Activated naive CD4-positive, alpha-beta T cell (primary cell): ENCODE measurements at places on chromosomes 16 and 17.

DNA sequence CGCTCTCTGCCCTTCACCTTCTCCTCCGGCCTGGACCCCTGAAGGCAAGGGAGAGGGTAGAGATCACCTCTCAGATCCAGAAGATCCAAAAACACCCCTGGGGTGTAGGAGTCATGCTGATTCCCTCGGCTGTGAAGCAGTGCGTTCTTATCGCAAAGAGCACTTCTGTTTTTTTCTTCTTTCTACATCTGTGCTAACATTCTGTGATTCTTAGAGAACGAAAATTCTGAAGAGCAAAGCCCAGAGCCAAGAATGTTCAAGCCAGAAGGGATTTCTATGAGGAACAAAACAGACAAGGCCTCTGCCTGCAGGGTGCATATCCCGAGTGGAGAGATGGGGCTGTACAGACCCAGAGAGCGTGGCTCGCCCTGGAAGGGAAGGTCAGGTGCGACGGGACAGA lies 17.2 kb downstream of the NPTX1 start:
- DNase-seq: no peak

- no peak for DNase-seq
Observed at GRCh38 chr16:86503830-86504229, 6.5 kb upstream of the FOXF1 start.

DNA sequence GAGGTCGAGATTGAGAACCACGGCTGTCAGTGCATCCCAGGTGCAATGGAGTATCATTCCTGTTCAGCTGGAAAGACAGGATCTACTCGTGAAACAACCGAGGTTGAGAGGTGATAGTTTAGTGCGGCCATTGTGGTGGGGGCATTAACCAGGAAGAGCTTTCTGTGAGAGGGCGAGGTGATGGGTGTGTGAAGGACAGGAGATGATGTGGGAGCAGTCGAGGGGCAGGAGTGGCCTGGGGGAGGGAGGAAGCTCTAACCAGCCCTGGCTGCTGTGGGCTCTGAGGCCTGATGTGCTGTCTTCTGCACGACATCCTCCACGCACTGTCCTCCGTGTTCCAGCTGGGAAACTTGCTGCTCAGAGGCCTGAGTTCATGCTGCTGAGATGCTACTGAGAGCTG lies 22.0 kb downstream of the GOSR2 start:
- no peak for DNase-seq

GRCh38 chr17:81909966-81910839 lies 996 bp downstream of the PCYT2 start:
- DNase-seq: no peak

DNA sequence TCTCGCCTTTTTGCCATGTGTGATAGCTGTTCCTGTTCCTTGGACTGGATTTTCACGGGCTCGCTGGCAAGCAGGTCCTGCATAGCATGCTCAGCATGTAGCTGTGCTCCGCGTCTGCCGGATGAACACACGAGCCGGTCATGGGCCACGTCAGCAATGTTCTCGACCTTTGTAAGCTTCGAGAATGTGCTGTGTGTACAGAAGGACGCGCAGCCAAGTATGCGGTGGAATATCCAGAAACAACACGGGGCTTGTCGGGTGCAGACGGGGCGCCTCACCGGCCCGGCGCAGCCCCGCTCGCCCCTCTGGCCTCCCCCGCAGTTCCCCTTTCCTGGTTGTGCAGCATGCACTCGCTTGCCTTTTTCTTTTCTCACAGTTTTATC lies 42.2 kb downstream of the RPTOR start:
- no peak for DNase-seq

- no peak for DNase-seq
Observed at GRCh38 chr17:77106874-77107358, 33.9 kb upstream of the SEC14L1 start.

- DNase-seq: no peak
Observed at GRCh38 chr16:31390504-31391041, 2.6 kb upstream of the ITGAD start.

DNA sequence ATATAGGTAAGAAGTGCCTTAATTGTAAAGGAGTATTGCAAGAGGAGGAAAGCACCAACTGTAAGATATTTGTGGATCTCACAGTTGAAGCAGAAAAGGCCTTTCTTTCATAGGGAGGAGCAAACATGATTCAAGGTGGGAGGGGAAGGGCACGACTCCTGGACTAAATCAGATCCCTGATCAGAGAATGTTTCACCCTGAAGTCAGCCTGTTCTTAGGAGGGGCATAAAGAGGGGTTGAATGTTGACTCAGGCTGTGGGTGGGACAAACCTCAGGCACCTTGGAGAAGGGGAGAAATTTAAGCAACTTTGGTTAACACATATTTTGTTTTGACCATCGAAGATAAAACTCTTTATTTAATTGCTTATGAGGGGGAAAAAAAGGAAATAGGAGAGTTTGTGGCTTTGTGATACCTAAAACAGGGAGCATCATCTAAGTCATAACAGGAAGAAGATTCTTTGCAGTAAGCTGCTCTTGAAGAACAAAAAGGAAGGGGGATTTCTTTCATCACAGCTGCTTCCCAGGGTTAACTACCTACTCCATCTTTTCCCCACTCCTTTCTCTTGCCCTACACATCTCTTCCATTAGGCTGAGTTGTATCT lies 158.6 kb upstream of the ZNF267 start:
- DNase-seq: no peak

DNA sequence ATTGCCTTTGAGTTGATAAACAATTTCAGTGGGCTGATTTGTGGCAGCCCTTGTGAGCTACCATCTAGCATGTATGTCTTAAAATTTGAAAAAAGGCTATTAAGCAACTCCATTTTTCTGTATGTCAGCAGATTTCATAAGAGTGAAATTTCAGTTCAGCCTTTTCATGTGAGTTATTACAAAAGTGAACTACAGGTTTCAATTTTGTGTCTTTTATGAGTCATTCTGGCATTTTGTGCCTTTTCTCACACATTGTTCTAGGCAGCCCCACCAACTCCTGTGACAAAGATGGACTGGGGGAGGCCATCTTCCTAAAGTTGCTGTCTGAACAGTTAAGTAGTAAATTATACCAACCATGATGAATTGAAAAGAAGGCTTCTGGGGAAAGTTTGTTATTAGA lies 52.1 kb downstream of the USP10 start:
- DNase-seq: no peak

GRCh38 chr17:14910916-14911315 lies 354.2 kb downstream of the PMP22 start:
- DNase-seq: no peak

GRCh38 chr16:11050536-11050935 lies 106.2 kb downstream of the CLEC16A start:
- no peak for DNase-seq

DNA sequence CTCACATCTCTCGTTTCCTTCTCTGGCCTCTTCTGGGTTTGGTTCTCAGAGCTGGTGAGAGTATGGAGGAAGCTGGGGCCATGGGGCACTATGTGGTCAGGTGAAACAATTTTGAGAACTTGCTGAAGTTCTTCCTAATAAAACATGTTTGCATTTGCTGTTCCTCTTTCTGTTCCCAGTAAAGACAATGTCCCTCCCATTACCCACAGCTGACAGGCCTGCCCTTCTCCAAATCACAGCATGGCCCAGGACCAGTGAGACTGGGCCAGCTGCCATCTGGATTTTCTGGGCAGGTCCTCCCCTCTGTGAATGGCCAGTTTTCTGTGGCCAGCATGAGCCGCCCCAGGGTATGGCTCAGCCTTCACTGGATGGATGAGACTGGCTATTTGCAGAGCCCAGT lies at the start of gene CD300H:
CD300H (minus strand) TSS at position 113 of the 400 bp plus-strand sequence.
- DNase-seq: no peak

- no peak for DNase-seq
Observed at GRCh38 chr17:82280537-82280936, 7.0 kb upstream of the CSNK1D start.

DNA sequence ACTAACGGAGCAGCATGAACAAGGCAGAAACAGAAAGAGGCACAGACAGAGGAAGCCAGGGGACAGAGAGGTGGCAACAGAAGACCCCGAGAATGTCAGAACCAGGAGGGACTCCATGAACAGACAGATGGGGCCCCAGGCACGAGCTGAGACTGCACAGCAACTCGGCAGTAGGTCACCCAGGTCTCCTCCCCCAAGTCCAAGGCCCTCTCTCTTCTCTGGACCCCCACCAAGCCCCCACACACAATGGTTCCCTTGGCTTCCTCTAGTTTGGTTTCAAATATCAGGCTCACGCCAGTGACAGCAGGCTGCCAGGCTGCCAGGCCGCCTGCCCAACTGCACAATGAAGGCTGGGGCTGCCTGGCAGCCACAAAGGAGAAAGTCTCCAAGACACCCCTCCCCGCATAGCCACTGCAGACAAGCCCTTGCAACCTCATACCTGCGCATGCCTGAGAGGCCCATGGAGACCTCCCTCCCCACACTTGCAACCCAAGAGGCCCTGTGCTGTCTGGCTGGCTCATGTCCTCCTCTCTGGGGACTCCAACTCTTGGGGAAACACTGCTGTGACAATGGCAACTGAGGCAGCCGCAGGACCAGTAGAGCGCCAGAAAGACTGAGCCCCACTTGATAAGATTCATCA lies 54.8 kb downstream of the PIMREG start:
- no peak for DNase-seq

DNA sequence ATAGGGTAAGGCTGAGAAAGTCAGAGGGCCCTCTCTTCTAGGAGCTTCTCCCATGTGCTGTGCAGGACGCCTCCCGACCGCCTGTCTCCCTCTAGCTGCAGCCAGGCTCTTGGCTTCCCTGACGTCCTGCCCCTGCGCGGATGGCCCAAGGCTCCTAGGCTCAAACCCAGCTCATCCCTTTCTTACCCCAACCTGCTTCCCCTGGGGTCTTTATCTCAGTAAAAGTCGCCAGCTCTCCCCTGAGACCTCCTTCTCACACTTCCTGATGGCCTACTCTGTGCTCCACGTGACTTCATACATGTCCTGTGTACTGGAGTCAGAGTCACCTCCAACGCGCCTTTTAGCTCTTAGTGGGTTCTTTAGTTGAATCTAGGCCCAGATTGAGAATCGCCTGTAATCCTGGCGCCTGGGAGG lies 1.1 kb upstream of the ZNF747 start:
- DNase-seq: no peak

DNA sequence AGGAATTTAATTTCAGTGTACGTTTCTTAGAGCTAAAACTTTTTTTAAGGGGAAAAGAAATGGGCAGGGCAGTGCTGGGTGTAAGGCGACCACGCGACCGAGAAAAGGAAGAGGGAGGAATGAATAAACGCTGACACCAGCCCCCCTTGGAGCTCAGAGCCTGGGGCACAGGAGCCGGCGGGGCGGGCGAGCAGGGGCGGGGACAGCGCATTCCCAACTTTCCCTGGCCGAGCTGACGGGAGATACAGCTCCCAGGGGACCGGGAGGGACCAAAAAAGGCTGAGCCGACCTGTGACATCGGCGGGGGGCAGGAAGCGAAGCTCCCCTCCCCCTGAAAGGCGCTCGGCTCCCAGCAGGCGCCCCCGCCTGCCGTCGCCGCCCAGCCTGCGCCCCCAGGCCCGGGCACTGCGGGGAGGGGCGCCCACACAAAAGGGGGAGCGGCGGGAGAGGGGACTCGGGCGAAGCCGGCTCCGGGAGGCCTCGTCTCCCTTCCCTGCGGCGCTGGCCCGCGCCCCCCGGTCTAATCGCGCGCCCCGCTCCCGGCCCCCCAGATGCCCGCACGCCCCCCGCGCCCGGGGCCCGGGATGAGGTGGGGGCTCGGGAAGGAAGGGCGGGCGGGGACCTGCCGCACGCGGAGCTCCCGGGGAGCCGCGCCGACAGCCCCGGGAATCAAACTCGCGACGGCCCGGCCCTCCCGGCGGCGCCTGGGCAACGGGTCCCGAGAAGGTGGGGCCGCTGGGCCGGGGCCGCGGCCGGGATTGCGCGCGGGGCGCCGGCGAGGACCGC lies 622 bp downstream of the CUEDC1 start:
- DNase-seq: no peak

- no peak for DNase-seq
Observed at GRCh38 chr16:88807142-88807625, 3.6 kb downstream of the CDT1 start.

GRCh38 chr16:55169780-55170179 lies 154.2 kb upstream of the IRX6 start:
- DNase-seq: no peak

DNA sequence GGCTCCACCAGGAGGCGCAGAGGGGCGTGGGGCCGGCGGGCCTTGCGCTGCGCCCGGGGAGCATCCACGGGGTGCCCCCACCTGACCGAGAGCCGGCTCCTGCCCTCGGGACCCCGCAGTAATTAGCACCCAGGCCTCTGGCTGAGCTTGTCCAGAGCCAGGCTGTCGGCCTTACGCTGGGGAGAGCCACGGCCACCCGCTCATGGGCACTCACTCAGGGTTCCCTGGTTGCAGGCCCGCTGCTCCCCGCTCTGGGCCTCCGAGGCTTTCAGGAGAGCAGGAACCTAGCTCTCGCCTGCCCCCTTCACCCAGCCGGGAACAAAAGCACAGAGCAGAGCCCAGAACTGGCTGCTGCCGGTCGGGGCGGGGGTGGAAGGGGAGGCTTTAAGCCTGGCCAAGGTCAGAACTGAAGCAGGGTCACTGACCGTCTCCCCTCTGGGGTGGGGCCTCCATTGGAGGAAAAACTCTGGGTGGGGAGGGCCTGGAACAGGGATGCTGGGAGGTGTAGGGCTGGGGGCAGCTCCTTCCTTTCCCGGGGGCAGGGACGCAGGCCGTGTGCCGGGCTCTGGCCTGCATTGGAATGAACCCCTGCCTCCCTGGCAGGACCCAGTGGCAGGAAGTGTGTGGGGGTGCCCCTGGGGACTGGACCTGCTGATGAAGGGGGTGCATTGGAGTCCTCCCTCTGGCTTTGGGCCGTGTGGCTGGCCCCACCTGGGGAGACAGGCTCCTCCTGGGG lies 12.3 kb downstream of the GLIS2 start:
- peak; percentile 15 for DNase-seq

DNA sequence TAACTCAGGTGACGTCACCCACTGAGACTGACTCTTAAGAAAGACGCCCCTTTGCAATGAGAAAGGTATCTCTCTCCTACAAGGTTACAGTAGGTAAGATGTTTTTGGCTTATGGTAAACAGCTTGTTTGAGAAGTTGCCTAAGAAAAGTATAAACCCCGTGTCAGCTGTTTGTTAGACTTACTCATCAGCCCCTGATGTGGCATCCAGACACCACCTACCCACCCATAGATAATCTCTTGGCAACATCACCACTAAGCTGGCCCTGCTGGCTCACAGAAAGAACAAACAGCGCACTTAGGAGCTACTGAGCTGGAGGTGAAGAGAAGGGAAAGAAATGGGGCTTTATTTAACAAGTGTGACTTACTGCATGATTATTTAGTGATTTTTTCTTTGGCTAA lies 121.0 kb downstream of the PARN start:
- DNase-seq: no peak

DNA sequence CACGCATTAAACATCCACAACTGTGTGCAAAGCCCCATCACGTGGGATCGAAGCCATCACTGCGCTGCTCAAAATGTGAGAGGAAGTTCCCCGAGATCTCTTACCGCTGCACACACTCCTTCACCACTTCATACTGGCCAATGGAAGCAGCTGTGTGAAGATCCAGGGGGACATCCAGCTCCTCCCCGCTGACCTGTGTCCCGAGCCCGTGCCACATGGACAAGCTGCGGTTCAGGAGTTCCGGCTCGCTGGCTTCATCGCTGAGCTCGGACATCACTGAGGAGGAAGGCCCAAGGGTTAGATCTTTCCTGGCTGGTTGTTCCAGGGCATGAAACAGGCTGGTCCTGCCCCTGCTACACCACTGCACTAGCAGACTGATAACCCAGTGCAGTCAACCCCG lies 4.2 kb downstream of the ANKS3 start:
- no peak for DNase-seq

GRCh38 chr17:80829166-80829813 lies 162.4 kb upstream of the CHMP6 start:
- DNase-seq: no peak
